CD4-positive, alpha-beta T cell treated with Interferon alpha-2 for 1 hour (primary cell): ENCODE measurements at places on chromosomes 2 and 18.

GRCh38 chr2:235541016-235541415 is 47.2 kb downstream of the AGAP1 start:
- DNase-seq, result no peak

DNA sequence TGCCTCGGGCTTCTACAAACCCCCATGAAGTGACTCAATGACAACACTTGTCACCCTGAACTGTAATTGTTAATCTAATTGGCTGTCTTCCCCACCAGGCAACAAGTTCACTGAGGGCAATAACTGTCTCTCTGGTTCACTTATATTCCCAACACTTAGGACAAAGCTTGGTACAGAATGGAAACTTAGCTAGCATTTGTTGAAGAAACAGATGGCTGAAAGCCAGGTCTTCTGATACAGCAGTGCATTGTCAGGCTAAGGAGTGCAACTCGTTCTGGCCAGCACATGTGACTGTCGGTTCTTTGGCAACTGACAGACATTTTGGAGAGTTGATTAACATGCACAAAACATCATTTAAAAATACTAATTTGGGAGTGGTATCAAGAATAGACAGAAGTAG is 14.6 kb upstream of the DNAJC27 start:
- no peak for DNase-seq

- no peak for DNase-seq
Measured at GRCh38 chr18:64707052-64707451, 558.2 kb upstream of the LINC00305 start.

- no peak for DNase-seq
Measured at GRCh38 chr18:23210526-23210925, 75.2 kb downstream of the CABLES1 start.

GRCh38 chr2:143503280-143503679 is 374.1 kb downstream of the ARHGAP15 start:
- DNase-seq, result no peak

DNA sequence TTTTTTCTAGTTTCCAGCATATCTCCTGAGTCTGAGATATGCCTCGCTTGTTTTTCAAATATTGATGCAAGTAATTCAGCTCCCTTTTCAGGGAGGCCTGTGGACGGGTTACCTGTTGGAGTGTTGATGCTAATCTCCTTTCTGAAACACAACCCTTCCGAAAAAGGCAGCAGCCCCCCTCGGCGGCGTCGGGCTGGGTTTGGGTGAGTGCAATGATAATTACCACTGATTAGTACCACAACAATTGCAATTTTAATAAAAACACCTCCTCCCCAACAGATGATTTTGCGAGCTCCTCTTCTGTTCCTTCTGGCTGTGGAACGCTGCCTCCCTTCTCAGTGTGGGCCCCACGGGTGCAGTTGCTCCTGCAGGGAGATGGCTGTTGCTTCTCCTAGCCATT is 66.3 kb downstream of the PTGR3 start:
- DNase-seq, result no peak

DNA sequence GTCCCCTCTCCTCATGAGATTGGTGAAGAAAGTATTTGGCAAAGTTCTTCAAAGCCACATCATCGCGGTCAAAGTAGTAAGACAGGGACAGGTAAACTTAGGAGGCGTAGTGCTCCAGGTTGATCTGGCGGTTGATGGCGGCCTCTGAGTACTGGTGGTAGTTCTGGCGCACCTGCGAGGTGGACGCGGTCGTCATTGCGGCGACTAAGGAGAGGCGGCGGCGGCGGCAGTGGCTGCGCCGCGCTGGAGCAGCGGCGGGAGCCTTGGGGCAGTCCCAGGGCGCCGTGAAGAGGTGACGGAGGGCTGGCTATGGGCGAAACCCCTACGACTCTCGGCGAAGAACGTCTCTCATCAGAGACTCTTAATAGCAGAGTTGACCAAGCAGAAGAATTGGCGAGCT is 107.2 kb upstream of the UBE2E3 start:
- no peak for DNase-seq

DNA sequence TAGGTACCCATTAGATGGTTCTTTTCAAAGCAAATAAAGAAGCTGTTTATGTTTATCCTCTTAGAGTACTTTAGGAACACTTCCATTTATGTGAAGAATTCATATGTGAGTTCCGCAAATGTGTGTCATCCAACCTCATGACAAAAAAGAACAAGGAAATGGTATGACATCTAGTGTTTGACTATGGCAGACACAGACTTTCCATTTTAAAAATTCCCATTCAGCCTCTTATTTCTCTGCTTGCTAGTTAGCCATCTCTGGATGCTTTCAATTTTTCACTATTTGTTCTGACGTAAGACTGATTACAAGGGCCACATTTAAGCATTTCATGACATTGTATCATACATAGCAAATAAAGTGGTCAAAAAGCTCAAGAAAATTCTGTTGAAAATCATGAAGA is 103.0 kb downstream of the ZAP70 start:
- DNase-seq, result no peak

DNA sequence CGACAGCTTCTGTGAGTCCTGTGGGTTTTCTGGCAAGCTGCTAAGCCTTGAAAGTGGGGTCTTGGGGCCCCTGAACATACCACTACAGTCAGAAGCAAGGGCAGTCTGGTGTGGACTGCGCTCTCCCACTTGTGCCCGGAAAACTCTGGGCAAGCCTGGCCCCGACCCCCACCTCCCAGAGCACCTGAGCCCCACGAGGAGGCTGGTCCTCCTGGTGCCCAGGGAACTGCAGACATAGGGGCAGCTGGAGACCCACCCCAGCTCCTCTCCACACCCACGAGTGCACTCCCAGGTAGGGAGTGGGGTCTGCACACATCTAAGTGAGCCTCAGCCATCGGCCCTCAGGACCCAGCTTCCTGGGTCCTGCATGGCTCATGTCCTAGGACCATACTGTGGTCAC is 16.2 kb upstream of the GPC1 start:
- DNase-seq, result no peak

DNA sequence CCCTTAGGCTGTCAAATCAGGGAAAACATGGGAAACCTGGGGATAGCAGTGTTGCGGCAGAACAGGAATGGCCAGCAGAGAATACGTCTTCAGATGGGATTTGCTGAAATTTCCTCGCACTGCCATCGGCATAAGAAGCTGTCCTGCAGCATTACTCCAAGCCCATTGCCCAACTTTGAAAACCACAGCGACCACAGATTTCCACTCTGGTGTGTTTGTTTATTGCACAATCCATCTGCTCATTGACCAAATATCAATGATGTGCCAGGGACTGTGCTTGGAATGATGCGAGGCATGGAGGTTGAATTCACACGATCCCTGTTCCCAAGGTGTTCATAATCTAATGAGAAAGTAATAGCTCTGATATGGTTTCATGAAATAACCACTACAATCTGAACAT is 383.3 kb upstream of the MYT1L start:
- no peak for DNase-seq

DNA sequence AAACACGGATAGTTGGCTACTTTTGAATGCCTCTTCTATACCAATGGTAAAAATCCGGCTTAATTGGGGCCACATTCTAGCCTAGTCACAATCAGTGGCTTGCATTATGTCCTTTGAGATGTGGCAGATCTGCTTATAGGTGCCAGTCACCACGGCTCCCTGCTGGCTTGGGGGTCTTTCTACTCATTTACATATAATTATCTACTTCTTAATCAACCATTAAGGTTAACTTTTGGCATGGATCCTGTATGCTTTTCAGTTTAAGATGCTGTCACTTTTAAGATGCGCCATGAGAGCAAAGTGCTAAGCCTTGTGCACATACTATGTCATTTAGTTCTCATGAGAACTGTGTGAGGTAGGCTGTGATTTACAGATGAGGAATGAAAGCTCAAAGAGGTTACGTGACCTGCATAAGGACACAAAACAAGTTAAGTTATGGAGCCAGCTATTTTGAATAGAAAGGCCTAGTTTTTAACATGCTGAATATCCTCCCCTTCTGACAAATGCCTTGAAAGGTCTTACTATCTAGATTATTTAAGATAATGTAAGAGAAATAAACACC is 4.1 kb downstream of the NEDD4L start:
- DNase-seq, result no peak

DNA sequence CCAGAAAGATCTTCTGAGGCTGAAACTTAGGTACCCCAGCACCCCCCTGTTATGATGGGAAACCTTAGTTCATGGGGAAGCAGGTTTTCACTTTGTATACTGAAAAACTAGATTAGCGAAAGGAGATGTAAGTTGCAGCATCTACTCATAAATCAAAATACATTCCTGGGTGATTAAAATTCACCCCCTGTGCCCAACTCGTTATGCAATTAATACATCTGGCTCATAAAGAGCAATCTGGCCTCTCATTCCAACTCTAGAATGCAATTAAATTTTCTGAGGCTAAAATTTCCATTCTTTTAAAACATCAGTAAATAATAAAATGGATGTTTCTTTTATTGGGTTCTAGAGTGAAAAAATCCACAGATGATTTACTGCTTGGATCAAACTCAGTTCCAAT is 110.9 kb upstream of the BZW1 start:
- no peak for DNase-seq

GRCh38 chr2:74555610-74556103 is 1.1 kb downstream of the DOK1 start:
- no peak for DNase-seq

- peak; percentile 24 for DNase-seq
Measured at GRCh38 chr2:232781765-232782164, 5.4 kb upstream of the KCNJ13 start.

GRCh38 chr2:207892716-207893402 is 123.2 kb upstream of the FZD5 start:
- no peak for DNase-seq

- no peak for DNase-seq
Measured at GRCh38 chr18:1499265-1499664, 594.6 kb downstream of the ADCYAP1 start.

DNA sequence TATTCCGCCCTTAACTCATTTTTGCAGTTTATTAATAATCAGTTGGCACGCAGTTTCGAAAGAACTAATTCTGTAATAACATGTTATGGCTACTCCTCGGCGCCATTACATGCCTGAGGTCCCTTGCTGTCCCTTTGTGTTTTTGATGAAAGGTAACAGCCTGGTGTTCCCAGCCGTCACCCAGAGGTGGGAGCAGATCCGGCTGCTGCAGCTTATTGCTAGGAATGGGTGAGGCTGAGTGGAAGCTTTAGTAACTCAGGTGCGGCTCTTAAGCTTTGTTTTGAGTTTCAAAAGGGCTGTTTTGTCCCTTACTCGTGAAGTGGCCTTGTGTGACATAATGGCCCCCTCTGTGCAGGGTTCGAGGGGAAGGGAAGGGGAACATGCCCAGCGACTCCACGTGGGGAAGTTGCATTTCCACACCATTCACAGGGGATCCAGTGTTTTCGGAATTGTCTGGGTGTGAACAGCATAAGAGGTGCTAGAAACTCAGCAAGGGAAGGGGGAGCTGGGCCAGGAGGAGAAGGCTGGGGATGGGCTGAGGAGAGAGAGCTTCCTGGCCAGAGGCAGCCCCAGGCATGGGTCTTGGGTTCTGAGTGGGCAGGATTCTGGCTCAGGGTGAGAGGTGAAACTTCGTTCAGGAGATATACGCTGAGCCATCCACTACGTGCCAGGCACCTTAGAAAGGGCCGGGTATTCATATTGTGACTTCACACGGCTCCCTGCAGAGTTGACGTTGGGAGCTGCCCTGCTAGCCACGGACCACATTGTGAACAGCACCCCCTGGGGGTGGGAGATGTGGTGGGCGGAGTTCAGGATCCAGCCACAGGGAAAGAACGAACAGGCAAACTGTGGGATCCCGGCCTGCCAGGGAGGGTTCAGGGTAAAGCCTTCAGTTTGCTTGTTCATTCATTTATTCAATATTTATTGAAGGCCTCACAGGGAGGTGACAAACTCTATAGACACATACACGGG is 84.4 kb downstream of the TGOLN2 start:
- DNase-seq, result peak; percentile 11

- no peak for DNase-seq
Measured at GRCh38 chr2:85504778-85505261, 34.1 kb upstream of the MAT2A start.

DNA sequence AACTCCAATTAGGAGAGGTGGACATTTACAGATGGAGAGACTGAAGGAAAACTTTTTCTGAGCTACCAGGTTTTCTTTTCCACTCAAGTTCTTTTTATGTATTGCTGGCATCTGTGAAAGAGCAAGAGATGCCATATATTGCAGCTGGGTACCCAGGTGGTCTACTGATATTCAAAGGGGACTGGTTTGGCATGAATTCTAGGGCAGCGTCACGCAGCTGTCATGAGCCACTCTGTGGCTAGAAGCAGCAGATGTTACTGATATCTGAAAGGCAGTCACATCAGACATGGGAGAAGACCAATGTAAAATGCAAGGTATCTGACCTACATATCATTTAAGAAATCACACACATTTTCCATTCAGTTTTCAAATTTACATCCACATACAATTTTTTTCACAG is 408.8 kb downstream of the GALNT13 start:
- no peak for DNase-seq

DNA sequence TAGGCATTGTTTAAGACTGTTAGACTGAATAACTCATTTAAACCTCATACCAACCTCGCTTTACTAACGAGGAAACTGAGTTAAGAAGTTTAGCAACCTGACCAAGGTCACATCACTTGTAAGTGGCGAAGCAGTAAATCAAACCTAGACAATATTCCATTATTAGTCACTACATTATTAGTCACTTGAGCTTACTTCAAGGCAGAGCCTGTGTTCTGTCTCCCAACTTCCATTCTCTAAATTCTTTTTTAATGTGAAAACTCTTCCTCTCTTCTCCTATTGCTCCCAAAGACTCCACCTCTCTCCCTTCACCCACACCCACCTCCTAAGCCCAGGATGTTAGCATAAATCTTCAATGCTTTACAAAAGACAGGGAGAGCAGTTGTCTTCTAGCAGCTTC is 156.5 kb downstream of the ARL6IP6 start:
- no peak for DNase-seq

GRCh38 chr2:214014551-214015220 is 396.2 kb upstream of the VWC2L start:
- DNase-seq, result no peak

GRCh38 chr18:12686100-12686499 is 16.4 kb downstream of the CEP76 start:
- peak; percentile 1 for DNase-seq

GRCh38 chr2:215746887-215747615 is 266.3 kb downstream of the MREG start:
- no peak for DNase-seq

- DNase-seq, result no peak
Measured at GRCh38 chr2:225824748-225825449, 425.4 kb downstream of the NYAP2 start.

DNA sequence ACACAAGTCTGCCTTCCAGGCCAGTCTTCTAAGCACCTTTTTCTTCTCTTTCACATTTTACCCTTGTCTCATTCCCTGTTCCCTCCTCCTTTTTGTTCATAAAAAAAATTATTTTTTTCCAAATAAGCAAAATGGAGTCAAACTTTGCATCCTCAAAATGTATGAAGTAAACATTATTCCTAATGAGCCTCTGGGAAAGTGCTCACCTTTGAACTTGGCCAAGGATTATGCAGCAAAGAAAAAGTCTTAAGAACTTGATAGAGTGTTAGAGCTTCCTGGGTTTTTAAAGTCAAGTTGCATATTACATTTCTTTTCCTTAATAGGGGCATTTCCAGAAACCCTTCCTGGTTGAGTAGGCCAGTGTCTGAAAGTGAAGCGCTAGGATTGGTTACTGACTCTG is 31.6 kb downstream of the EPAS1 start:
- no peak for DNase-seq
